ENCODE measurements at places on chromosomes 16 and 17.

GRCh38 chr17:62309396-62309795, 71.0 kb upstream of the EFCAB3 start:
- DNase-seq, result no peak

DNA sequence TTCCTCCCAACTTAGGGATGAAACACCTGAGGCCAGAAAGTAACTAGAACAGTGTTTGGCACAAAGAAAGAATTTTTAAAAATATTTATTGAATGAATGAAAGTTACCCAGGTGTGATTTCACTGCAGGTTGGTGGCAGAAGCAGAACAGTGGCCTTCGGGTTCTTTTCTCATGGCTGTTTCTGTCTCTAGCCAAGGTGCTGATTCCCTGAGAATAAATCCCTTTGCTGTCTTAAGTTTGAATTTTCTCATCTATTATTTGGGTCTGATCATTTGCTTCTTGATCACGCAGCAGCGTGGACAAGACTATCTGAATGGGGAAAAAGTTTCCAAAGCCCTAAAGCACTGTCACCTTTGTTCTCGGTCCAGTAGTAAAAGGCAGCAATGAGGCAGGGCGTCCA, 73.1 kb upstream of the KIFC3 start:
- no peak for DNase-seq

DNA sequence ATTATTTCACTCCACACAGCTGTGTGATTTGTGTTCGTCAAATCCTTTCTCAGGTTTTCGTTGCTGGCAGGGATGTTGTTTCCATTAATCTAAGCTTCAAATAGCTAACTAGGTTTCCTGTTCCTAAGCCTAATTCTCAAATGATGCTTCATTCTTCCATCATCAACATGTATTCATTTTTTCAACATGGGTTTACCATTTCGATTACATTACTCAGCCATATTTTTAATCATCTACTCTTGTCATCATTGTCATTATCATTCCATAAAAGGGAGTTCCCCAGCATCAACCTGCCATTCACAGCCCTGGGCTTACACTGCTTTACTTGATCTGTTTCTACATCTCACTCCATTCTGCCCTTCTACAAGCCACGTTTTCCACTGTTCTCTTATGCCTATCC, 33.3 kb upstream of the ANKFN1 start:
- DNase-seq, result no peak

- DNase-seq, result no peak
Measured at GRCh38 chr17:2549392-2550211, 37.9 kb upstream of the METTL16 start.

DNA sequence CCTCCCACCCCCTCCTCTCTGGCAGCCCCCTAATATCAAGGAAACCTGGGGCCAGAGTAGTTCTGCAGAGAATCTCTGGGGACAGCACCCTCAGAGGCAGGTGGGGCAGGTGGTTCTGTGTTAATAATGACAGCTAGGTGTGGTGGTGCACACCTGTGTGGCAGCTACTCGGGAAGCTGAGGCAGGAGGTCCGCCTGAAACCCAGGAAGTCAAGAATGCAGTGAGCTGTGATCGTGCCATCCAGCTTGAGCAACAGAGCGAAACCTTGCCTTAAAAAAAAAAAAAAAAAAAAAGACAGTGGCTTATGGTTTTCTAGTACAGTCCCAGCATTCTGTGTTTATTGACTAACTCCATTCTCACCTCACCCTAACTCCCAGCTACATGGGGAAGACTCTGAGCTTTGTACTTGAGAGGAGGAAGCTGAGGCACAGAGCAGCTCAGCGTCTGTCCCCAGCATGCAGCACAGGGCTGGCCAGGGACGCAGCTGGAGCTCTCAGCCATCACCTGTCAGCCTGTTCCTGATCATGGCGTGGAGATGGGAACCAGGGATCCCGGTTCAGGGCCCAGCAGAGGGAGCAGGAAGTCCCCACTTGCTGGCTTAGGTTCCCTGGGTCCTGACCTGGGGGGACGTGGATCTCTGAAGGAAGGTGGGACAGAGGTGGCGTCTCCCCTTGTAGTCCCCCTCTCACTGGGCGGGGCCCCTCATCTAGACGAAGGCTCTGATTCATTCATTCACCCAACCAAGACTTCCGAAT, 6.1 kb downstream of the DBNDD1 start:
- DNase-seq, result no peak

DNA sequence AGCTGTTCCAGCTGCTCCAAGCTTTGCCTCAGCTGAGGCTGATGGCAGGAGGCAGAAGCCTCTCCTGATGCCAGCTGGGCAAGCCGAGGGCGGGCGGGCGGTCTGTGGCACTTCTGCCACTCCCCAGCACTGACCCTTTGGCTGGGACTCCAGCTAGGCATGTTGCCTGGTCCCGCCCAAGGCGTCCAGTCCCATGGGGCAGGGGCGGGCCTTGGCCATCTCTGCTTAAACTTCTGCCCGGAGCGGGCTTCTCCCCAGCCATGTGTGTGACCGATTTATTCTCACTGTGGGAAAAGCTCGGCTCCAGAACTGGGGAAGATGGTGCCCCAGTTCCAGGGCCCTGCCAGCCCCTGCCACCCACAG, 349.1 kb downstream of the SEC14L1 start:
- peak; percentile 57 for DNase-seq

GRCh38 chr16:66717112-66717675, 20.7 kb upstream of the CMTM4 start:
- DNase-seq, result peak; percentile 71

- no peak for DNase-seq
Measured at GRCh38 chr16:84178146-84178765, 8.6 kb downstream of the TAF1C start.

DNA sequence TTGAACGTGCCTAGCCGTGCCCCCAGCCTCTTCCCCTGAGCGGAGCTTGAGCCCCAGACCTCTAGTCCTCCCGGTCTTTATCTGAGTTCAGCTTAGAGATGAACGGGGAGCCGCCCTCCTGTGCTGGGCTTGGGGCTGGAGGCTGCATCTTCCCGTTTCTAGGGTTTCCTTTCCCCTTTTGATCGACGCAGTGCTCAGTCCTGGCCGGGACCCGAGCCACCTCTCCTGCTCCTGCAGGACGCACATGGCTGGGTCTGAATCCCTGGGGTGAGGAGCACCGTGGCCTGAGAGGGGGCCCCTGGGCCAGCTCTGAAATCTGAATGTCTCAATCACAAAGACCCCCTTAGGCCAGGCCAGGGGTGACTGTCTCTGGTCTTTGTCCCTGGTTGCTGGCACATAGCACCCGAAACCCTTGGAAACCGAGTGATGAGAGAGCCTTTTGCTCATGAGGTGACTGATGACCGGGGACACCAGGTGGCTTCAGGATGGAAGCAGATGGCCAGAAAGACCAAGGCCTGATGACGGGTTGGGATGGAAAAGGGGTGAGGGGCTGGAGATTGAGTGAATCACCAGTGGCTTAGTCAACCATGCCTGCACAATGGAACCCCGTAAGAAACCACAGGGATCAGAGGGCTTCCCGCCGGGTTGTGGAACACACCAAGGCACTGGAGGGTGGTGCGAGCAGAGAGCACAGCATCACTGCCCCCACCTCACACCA, 724 bp downstream of the GAA start:
- DNase-seq, result peak; percentile 23

DNA sequence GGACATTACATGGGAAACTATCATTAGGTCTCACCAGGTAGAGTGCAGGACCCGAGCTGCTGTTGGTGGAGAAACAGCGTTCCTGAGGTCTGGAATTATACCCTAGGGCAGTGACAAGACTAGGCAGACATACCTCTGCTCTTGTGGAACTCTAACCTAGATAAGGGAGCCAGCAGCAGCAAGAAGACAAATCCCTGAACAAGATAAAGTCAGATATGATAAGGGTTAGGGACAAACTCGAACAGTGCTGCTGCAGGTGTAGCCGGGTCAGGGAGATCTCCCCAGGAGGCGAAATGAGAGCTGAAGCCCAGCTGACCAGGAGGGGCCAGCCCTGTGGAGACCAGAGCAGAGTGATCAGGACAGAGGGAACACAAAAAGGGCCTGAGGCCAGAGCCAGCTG, 34.7 kb downstream of the ARSG start:
- DNase-seq, result no peak

- DNase-seq, result no peak
Measured at GRCh38 chr16:5176505-5176904, 78.9 kb upstream of the EEF2KMT start.

- DNase-seq, result no peak
Measured at GRCh38 chr17:64074704-64075426, 54.4 kb upstream of the ICAM2 start.

DNA sequence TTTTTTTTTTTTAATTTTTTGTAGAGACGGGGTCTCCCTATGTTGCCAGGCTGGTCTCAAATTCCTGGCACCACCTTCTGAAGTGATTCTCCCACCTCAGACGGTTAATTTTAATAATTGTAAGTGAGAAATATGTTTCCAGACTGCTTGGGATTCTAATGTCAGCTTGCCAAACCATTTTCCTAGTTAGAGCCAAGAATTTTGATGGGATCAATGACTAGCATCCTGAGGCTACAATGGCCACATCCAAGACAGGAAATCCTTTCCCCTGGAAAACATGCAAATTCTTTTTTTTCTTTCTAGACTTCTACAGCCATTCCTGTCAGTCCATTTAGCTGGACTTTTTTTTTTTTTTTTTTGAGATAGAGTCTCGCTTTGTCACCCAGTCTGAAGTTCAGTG, 32.6 kb downstream of the IGF2BP1 start:
- DNase-seq, result no peak

GRCh38 chr17:13785981-13786598, 184.4 kb upstream of the HS3ST3A1 start:
- DNase-seq, result no peak

DNA sequence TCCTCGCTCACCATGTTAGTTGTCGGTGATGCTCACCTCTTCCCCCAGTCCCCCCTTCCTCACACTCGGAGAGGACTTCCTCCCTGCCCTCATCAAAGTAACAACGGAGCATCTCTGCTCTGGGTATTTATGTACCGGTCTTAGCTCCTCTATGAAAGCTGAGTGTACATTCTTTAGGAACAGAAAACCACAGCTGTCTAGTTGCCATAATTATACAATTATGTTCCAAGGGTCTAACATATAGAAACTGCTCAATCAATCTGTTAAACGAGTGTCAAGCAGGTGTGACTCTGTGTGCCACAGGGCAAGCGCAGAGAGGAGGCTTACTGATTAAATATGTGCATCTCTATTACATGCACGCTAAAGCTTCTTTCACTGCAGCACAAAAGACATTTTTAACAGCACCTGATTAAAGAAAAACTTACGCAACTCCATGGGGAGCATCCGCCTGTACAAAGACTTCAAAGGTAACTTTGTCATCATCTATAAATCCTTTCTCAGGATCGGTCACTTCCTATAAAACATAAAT, 37.8 kb downstream of the LITAFD start:
- no peak for DNase-seq

DNA sequence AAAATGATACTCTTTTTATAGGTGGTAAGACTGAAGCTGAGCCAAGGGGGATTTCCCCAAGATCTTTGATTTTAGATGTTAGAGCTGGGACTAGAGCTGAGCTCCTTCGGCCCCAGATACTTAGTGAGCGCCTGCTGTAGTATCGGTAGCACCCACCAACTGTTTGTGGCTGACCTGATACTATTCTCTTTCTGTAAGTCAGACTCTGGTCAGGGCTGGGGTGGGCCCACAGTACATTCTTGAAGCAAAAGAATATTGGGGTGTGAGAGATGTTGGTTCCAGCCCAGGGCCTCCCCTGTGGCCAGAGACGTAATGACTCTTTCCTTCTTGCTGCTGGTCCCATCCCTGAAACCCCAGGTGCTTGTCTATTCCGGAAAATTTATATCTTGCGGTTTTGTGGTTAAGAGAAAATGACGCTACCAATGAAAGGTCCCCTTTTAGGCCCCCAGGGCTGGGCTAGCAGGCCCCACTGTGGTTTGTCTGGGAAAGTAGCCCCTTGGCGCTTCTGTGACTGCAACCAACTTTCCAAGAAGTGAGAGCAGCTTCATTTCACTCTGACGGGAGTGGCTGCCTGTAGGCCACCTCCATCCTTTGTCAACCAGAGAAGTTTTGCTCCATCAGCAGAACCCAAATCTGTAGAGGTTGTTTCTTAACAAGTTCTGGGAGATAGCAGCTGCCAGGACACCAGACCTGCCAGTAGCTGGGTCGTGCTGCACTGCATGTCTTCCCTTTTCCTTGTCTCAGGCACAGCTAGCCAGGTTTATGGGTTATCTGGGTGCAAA, 86.4 kb upstream of the LGALS9 start:
- DNase-seq, result no peak

DNA sequence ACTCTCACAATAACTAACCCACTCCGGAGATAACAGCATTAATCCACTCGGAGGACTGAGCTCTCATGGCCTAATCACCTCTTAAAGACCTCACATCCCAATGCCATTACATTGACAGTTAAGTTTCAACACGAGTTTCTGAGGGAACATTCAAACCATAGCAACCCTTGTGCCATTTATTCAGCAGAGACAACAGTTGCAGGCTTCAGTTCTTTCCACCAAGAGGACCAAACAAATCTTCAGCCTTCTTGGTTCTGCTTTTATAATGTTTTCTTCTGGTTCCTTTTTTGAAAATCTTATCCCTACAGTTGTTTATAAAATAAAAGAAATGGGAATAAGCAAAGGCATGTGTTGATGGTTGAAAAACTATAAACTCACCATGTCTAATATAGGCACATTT, 2.1 kb upstream of the CD300E start:
- DNase-seq, result no peak

GRCh38 chr17:48593840-48594537, 410 bp upstream of the HOXB5 start:
- no peak for DNase-seq

DNA sequence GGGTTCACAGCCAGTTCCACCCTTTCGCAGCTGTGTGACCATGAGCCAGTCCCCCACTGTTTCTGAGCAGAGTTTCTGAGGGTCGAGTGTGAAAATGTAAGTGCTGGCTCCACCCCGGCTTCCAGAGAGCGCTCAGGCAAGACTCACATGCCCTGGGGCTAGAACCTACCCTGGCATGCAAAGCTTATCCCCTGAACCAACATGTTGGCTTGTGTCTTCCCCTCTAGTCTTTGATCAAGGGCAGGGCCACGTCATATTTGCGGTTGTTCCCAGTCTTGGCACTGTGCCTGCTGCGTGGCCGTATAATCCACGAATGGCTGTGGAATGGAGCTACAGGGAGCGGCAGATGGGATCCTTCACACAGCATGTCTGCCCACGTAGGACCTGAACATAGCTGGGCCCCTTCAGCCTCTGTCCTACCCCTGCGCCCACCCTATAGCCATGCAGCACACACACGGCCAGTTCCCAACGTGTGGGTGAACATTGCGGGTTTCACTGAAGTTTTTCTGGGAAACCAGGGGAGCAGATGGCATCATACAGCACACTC, 84.8 kb downstream of the MRM1 start:
- DNase-seq, result no peak

GRCh38 chr16:12971241-12971640, 69.8 kb downstream of the SHISA9 start:
- no peak for DNase-seq

DNA sequence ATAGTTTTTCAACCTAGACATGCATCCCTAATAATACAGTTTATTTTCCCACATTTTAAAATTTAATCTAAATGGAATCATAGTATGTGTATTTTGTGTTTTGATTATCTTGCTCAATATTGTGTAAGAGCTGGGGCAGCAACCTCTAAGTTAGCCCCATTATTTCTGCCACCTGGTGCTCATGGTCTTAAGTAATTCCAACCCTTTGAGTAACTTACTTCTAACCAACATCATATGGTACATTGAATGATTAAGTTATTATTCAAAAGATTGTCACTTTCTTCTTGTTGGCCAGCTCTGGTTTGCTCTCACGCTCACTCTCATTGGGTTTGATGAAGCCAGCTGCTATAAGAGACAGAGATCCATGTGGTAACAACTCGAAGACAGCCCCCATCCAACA, 3.9 kb upstream of the KRTAP4-3 start:
- DNase-seq, result no peak

Data from mucosa of descending colon (tissue), 3 donors.